CD4-positive, CD25-positive, alpha-beta regulatory T cell (primary cell): ENCODE measurements at places on chromosomes 16 and 17. TPM values are rescaled to one million over a fixed set of nuclear protein-coding genes. Genes with fewer than 3 reads are reported as not detected.
A peak's percentile ranks its signal among the peaks of the same experiment; 100 is the strongest.

SGCA gene
- not detected for total RNA-seq

DOC2B gene
- not detected for total RNA-seq

- DNase-seq = peak; percentile 83
Observed at GRCh38 chr16:48613061-48613957, 3.3 kb upstream of the N4BP1 start.

- DNase-seq = no peak
Observed at GRCh38 chr17:80717720-80718083, 173.1 kb downstream of the RPTOR start.

DNA sequence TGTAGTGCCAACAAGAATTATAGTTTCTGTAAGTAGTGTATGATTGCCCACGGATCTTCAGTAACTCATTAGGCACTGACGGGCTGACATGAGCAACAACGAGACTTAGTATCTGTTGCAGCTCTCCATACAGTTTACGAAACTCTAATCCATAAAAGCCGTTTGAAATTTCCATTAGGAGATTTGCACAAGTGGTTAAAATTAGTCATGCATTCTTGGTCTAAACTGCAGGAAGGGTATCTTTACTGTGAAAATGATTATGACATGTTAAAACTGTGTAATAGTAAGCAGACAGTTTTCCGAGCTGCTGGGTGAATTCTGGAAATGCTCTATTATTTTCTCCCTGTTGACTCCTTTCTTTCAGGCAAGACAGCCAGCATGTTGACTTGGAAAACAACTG is 605.0 kb downstream of the WWOX start:
- no peak for DNase-seq

- no peak for DNase-seq
Observed at GRCh38 chr17:73347351-73347750, 35.5 kb upstream of the CDC42EP4 start.

DNA sequence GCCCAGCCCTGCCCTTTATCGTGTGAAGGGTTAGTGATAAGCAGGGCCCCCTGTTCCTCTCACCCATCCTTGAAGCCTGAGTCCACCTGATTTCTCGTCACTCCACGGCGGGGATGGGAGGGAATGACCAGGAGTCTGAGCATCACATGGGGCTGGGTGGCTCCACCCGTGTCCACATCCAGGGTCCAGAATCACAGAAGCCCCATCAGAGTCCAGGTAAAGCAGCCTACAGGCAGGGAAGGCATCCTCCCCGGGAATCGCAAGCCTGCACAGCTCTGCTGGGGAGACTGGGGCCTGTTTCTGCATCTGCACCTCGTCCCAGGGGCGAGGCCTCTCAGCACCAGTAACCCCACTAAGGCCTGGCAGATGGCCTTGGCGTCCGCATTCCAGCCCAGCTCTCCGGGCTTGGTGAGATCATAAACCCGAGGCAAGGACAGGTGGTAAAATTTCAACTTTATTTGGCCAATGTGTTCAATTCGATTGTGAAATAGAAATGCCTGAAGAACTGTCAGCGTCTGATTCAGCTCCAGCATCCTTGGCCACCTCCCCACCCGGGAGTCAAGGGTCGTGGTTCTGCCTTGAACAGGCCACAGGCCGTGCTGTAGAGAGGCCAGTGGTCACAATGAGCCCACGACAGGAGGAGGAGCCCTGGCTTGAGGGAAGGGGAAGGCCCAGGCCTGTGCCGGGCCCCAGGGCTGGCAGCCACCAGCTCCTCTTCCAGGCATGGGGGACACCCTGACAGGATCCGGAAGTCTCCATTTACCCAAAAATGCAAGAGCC is 8.1 kb upstream of the PPP1R27 start:
- no peak for DNase-seq

DNA sequence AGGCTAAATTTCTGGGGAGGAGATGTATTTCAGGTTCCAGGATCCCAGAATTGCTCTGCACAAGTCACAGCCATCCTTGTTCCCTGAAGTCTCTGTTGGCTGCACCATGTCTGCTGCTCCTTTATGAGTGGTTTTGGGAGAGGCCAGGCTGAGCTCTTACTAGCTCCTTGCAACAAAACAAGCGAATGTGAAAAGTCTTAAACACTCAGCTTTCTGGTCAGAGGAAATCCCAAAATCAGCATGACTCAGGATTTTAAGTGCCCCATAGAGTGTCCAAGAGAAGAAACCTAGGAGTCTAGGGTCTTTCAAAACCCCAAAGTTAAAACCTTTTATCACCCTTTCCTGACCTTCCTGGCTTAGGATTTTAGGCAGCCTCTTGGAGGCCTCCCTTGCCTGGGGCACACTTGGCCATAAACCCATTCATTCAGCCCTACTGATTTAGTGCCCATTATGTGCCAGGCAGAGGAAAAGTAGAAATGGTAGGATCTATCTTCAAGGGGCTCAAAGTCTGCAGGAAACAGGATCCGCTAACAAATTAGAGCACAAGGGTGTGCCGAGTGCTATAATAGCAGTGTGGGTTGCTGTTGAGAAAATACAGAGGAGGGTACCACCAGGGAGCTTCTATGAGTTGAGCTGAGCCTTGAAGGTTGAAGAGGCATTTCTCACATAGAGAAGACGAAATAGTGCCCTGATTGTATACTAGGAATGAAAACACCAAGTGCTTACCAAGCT is 36.9 kb downstream of the SOST start:
- DNase-seq = no peak

DNA sequence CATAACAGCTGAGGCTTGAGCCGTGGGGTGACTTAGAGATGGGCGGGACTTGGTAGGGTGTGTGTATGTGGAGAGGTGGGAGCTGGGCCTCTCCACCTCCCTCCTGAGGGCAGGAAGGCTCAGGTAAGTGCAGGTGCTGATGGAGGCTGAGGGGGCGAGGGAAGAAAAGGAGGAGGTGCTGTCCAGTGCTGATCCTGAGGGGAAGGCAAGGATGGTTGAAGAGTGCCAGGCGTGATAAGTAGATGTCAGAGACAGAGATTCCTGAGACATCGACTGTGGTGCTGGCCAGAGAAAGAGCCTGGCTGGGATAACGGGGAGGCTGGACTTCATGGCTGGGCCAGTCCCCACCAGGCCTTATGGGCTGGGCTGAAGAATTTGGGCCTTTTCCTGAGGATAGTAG is 159.1 kb downstream of the SDK2 start:
- no peak for DNase-seq
